ENCODE measurements at places on chromosomes 12 and 14.

DNA sequence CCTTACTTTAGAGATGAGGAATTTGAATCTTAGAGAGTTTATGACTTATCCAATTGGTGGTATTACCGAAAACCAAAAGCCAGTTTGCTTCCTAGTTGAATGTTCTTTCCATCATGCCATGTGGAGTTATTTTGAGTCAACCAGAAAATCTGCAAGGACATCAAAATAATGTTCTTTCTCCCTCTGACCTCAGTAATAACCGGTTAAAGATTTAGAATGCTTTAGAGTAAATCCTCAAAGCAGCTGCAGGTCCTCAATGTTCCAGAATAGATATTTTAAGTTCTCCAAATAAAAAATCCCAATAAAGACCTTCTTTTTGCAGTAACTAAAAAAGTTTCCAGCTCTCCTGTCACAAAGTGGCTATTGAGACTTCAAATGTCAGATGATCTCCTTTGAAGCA lies 396.6 kb downstream of the ADAMTS20 start:
- no peak for DNase-seq

- no peak for DNase-seq
Observed at GRCh38 chr12:29578070-29578469, 80.6 kb upstream of the OVCH1 start.

GRCh38 chr12:111858186-111858585 lies 16.2 kb downstream of the MAPKAPK5 start:
- no peak for DNase-seq

DNA sequence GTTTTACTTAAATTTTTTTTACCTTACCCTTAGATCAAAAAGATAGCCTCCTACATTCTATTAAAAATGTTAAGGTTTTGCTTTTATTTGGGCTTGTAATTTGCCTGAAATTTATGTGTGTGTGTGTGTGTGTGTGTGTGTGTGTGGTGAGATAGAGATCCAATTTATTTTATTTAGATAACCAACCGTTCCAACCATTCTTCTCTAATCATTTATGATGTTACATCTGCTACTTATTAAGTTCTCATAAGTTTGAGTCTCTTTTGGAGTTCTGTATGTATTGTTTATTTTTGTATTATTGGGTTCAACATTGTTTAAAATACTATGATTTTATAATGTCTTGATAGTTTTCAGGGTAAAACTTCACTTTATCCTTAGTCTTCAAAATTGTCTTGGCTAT lies 70.6 kb upstream of the PAWR start:
- DNase-seq: no peak
